ENCODE measurements at places on chromosomes 1 and 21.

DNA sequence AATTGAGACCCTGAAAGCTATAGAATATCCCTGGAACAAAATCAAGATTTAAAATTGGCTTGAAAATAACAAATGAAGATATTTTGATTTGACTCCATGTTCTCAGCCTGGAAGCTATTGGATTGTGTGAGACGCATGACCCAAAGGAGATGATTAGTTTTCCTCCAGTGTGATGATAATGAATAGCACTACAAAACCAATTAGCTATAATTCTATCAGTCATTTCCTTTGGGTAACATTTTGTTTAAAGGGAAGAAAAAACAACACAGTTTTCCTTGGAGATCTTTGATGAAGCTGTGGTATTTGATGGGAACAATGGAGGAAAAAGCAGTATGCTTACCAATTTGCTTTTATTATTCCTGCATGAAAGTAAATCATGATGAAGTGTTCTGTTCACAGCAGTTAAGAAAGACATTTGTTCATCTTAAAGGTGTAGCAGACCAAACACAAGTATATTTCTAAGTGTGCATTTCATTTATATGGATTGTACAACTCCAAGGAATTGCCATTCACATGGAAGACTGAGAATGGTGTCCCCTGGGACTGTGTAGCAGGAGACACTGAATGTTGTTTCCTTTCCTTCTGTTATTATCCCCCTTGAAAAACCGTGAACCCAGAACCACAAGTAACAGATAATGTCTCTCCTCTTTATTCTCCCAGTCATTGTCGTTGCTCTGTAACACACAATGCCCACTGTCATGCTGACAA, 111.4 kb downstream of the CACHD1 start:
- no peak for DNase-seq

DNA sequence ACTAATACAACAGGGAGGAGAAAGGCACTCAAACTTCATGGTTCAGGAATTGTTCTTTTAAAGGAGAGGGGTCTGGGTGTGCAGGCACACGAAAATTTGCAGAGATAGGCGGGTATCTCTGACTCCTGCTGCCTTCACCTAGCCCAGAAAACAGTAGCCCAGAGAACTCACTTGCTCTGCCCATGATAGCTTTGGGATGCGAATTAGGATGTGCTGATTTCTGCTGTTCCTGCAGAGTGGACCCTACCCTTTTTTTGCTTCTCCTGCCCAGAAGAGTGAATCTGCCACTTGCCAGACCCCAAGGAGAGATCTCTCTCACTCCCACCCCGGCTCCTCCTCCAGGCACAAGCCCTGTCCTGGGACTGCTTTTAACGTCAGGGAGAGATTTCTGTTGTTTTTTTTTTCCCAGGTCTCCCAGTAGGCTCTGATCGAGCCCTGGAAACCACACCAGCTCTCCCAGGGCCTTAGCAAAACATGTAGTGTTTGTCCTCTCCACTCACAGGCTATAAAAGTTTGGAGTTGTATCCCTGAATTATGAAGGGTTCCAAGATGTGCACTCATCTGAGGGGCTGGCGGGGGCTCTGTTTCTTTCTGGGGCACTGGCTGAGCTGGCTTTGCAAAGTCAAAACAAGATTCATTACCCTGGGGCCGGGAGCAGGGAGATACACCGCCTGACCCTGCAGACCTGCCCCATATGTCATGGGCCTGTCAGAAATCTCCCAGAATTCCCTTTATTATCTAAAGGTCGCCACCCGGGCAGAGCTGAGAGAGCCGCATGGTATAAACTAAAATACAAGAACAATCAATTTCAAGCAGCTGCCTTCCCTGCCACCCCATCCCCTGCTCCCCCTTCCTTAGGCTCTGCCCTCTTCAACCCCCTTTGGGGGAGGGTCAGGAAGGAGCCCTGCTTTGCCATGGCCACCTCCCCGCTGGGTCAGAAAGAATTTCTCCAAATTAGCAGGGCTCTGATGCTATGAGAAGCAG, 17.9 kb downstream of the PLXNA2 start:
- no peak for DNase-seq

DNA sequence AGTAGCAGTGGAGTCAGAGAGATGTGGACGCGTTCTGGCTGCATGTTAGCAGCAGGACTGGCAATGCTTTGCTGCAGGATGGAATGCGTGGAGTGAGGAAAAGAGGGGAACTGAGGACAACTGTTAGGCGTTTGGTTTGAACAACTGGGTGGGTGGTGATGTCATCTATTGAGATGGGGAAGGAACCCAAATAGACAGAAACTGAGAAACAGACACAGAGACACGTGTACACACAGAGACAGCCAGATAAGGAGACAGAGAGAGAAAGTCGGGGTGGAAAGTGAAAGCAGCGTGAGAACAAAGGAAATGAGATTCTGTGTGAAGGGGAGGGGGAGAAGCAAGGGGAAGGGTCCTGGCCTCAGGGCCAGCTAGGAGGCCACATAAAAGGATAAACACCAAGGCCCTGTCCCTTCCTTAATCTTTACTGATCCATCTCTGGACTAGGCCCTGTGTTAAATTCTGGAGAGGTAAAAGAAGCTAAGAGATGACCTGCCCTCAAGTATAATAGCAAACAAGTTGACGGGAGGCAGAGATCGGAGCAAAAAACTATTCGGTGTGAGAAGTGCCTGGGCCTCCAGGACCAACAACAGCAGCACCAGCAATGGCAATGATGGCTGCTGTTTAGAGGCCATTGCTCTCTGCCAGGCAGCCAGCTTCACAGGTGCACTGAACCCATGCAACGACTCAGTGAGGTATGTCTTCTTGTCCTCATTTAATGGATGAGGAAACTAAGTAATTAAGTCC, 31.6 kb downstream of the VWA5B1 start:
- DNase-seq: no peak

- no peak for DNase-seq
These were observed 3.1 kb upstream of the EGLN1 start for GRCh38 chr1:231424950-231425805.

GRCh38 chr1:3417934-3418333, 36.5 kb upstream of the ARHGEF16 start:
- no peak for DNase-seq

DNA sequence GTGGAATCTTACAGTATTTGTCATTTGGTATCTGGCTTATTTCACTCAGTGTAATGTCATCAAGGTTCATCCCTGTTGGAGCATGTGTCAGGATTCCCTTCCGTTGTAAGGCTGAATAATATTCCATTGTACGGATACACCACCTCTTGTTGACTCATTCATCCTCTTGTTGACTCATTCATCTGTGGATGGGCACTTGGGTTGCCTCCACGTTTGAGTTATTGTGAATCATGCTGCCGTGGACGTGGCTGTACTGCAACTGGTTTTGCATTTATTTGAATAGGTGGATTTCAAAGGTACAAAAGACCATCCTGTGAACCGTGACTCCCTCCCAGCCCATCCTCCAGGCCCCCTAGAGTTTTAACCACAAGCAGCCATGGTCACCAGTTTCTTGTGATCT, 11.9 kb upstream of the TCP10L start:
- no peak for DNase-seq

DNA sequence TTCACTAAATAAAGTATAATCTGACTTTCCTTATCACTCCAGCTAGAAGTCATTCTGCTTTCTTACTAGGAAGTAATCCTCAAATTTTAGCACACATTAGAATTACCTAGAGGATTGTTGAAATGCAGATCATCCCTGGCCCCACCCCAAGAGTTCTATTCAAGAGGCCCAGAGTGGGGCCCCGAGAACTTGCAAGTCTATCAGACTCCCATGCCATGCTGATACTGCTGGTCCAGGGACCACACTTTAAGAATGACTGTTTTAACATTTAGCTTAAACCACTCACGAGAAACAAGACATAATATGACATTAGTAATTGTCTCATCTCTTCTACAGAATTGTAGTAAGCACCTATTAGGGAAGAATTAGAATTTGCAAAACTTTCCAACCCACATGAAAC, 7.7 kb upstream of the SYNJ1 start:
- DNase-seq: no peak

DNA sequence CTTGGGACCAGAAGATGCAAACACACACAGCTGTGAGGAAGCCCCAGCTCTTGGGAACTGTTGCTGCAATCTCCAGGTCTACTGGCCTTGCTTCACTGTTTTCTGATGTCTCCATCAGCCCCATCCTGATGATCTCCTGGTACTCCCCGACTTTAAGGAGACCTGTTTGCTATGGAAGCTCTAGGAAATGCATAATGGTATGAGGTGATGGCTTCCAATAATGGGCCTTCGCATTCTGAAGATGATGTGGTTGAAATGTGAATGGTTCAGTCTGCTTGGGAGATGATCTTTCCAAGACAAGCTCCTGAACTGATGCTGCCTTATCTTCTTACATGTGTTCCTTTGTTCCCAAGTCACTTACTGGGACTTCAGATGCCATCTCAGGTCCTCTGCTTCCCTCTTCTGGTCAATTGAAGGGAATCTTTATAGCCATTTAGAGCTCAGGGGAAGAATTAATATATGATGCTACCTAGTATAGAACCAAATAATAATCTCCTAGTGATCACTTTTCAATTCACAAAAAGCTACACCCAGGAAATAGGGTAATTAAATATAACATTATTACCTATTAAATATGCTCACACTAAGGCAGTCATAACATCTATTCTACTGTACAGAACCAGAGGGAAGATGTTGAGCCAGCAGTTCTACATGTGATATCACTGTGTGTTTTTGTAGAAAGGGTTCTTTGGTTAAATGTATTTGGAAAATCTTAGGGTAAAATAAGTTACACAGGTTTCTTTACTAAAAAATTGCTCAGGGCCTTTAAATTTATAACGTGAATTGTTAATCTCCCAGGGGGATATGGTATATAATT, 73.9 kb upstream of the VTCN1 start:
- DNase-seq: no peak

DNA sequence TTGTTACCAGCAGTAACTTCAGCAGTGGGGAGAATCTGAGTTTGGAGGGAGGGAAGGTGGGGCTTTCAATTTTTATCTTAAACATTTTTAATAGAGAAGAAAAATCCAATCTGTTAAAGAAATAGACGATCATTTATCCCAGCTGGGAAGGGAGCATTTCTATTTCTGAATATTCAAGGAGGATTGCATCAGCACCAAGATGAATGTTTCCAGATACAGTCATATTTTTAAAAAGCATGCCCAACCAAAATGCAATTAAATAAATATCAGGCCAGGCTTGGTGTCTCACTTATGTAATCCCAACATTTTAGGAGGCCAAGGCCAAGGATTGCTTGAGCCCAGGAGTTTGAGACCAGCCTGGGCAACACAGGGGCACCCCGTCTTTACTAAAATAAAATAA, 1.7 kb upstream of the ATP1A4 start:
- no peak for DNase-seq

- DNase-seq: no peak
These were observed 78.5 kb downstream of the ITPKB start for GRCh38 chr1:226660410-226661182.

- DNase-seq: no peak
These were observed 179.7 kb upstream of the ST6GALNAC5 start for GRCh38 chr1:76687307-76688175.

DNA sequence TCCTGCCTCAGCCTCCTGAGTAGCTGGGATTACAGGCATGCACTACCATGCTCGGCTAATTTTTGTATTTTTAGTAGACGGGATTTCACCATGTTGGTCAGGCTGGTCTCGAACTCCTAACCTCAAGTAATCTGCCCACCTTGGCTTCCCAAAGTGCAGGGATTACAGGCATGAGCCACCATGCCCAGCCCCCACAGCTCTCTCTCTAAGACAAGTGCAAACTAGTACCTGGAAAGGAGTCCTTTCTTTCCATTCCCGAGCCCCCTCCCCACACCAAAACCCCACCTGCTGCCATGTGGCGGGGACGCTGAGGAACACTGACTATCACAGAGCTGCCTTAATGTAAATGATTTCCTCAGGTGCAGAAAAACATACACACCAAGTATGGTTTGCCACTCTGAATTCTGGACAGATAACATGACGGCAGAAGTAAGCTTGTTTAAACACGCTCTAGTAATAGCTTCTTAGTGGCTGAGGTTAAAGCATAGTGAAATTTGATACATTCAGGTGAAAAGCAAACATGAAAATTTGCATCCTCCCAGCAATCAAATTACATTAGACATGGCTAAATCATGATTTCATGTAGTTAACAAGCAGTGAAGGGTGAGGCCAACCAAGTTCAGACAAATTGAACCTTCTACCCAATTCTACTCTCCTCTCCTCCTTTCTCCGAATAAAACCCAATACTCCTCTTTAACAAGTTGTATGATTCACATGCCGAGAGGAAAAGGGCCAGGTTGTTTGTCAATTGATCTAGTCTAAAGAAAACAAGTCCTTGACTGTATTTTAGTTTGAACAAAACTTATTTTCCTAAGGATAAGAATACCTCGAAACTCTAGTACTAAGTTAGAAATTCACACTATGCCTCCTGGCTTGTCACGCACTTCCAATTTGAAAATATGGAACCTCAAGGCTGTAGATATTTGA, 19.8 kb downstream of the ERRFI1 start:
- no peak for DNase-seq

DNA sequence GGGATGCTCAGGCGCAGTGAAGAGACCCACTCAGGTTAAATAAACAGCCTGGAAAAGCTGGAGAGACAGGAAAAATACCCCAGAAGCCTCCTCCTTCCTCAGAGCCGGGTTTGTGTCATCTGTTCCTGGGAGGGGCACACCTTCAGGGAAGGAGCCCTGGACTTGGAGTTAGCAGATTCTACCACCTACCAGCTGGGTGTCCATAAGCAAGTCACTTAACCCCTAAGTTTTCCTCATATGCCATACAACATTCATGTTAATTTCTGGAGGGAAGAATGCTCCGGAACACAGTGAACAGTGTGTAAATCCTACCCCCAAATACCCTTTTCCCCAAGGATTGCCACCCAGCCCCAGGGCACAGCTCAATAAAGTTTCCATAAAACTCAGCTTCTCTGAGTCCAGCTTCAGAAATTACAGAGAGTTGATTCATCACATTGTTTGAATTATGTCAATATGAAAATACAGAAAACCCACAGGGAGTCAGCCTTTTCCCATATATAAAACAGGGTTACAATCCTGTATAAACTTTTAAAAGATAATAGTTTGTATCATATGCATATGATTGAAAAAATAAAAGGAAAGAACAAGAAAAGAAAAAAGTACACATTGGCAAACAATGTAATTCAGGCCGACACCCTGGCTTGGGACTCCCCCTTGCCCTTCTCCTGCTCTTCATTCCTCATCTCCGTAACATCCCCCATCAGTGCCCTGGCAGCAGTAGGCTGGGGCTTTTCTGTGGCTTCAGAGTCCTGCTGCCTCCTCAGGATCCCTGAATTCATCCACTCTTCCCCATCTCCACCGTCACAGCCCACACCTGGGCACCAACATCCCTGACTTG, 291.8 kb upstream of the USP24 start:
- DNase-seq: no peak

DNA sequence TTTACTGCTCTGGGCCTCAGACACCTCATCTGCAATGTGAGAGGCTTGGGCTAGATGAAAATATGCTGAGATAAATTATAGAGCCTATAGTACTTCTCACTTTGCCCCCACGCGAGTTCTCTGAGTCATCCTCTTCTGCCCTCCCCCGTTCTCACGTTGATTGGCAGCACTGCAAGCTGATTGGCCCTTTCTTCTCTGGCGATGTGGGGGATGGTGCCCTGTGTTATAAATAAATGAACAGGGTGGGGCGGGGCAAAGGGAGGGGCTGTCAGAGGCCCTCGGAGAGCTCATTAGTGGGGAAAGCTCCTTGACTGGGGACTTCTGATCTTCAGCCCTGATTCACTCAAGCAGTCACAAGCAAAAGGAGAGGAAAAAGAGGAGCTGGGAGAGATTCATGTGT, 64.3 kb upstream of the ZC3H12A start:
- DNase-seq: no peak

GRCh38 chr1:31531177-31531999, 44.9 kb upstream of the TINAGL1 start:
- DNase-seq: no peak

- no peak for DNase-seq
These were observed 10.4 kb upstream of the ZNF669 start for GRCh38 chr1:247114351-247115140.

GRCh38 chr1:29975036-29975694, 738.8 kb downstream of the PTPRU start:
- DNase-seq: no peak
